ENCODE measurements at places on chromosomes 1 and 21.

DNA sequence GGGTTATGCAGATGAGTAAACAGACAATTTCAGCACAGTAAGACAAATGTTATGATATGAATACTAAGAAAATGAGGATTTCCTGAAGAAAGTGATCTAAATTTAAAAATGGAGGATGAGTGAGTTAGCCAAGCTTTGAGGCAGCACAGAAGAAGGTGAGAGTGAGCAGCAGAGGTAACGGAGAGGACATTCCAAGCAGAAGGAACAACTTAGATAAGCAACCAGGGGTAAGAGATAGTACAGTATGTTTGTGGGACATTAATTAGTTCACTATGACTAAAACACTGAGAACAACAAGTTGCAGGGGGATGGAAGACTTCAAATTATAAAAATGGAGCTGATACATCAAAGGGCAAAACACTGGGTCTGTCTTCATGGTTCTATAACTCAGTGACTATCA is 22.8 kb downstream of the PRPF38A start:
- DNase-seq: no peak

GRCh38 chr1:197225611-197226010 is 42.4 kb upstream of the CRB1 start:
- no peak for DNase-seq

GRCh38 chr1:6249739-6250689 is 6.0 kb downstream of the HES3 start:
- peak; percentile 31 for DNase-seq

DNA sequence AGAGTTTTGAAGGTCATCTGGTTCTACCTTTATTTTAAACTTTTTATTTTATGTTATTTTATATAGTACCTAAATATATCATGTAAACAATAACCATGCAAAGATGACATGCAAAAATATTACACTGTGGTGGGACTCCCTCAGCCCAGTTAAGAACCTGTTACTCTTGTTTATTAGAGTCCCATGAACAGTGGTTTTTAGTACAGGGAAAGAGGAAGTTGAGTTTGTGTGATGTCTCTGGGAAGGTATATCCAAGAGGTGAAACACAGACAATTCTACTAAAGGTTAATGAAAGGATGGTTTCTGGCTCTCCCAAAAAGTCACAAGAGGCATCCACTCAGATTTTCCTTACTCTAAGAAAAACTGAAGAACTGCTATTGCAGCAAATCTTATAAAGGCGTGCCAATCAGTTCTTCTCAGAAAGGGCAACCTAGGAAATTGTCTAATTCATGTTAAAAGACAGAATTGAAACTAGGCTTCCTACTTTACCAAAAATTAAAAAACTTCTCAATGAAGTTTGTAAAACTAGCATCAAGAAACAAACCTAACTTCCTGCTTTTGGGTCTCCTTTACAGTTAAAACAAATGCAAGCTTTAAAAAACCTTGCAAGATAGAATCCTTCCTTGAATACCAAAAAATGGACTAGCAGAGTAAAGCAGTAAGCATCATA is 19.9 kb downstream of the GFI1 start:
- no peak for DNase-seq

GRCh38 chr1:3066250-3066711 is 2.7 kb upstream of the PRDM16 start:
- peak; percentile 55 for DNase-seq

DNA sequence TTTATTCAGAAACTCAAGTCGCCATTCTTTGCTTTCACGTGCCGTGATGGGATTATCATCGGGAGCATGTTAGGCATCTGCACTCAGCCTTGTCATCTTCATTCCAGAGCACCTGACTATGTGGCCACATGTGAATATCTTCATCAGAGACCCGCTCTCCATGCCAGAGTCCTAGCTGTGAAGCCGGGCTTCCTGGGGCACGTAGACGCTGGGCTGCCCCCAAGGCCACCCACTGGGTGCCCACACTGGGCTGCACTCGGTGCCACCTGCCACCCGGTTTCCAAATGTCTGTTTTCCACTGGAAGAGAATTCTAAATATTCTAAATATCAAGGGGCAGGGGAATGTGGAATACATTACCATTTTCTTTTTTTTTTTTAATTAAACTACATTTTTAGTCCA is 43.8 kb downstream of the SLC37A1 start:
- no peak for DNase-seq

- DNase-seq: no peak
These were observed 60.4 kb downstream of the UBE2U start for GRCh38 chr1:64263856-64264255.

GRCh38 chr1:3745590-3746381 is 6.5 kb upstream of the CCDC27 start:
- DNase-seq: no peak

GRCh38 chr1:151292207-151293030 is 10.3 kb downstream of the ZNF687 start:
- DNase-seq: no peak

DNA sequence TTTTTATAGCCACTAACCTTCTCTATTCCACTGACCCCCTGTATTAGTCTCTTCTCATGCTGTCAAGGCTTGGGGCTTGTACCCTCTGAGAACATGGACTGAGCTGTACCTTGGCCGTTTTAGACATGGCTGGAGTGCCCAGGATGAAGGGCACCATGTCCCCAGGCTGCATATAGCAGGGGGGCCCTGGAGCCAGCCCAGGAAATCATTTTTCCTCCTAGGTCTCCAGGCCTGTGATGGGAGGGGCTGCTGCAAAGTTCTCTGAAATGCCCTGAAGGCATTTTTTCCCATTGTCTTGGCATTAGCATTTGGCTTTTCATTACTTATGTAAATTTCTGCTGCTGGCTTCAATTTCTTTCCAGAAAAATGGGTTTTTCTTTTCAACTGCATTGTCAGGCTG is 119.5 kb downstream of the NTMT2 start:
- DNase-seq: no peak

DNA sequence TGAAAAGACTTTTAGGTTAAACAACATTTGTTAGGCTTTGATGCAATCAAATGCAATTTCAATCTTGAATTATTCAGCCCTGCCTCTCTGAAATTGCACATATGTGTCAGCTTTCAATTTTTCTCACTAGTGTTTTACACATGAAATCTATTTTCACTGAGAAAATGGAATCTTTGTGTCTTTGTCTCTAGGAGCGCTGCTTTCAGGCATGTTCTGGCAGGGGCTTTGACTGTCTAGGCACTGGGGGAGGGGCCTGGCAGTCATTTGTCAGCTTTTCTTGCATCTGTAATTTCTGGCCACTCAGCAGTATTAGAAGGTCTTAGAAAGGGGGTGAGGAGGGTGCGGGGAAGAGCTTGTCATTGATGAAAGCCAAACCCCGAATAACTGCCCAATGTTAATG is 264.4 kb downstream of the PTPRC start:
- no peak for DNase-seq
